ENCODE measurements at places on chromosomes 5 and 9.
A peak's percentile ranks its signal among the peaks of the same experiment; 100 is the strongest.

GRCh38 chr9:78363221-78363620 is 66.3 kb downstream of the PSAT1 start:
- no peak for DNase-seq

DNA sequence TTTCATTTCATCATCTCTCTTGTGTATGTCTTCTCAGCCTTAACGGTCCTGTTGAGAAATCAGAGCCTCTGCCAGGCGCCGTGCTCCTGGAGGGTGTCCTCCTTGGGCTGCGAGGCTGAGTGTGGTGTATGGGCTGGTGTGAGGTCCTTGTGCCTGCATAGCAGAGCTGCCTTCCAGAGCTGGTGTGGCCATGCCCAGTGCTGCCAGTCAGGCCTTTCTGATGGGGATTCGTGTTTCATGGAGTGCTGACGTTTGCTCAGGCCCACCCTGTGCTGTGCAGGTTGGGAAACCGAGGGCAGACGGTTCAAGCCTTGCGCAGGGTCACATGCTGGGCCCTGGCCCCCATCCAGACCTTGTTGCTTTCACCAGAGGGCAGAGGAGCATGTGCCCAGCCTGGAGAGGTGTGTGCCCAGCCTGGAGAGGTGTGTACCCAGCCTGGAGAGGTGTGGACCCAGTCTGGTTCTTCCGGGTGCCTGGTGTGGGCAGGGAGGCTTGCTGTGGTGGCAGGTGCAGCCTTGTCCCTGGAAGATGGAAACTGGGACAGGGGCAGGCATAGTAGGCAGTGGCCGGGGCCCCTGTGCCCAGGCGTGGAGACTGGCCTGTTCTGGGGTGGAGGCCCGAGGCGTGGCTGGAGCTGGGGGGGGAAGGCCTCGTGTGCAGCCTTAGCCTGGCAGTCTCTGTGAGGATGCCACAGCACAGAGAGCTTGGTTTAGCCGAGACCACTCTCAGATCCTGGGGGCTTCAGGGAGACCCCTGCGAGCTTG is 84.0 kb downstream of the RXRA start:
- no peak for DNase-seq

GRCh38 chr9:71249729-71250317 is 128.4 kb upstream of the TRPM3 start:
- no peak for DNase-seq

GRCh38 chr5:10729320-10730042 is 31.6 kb downstream of the DAP start:
- no peak for DNase-seq

GRCh38 chr9:34628656-34629490 is at the start of gene ARID3C:
ARID3C (minus strand) TSS chr9:34629066; CDS start chr9:34628014, 1,052 bp downstream.
- DNase-seq: no peak

- DNase-seq: no peak
These were observed 68.7 kb downstream of the LNPEP start for GRCh38 chr5:97004423-97005060.

DNA sequence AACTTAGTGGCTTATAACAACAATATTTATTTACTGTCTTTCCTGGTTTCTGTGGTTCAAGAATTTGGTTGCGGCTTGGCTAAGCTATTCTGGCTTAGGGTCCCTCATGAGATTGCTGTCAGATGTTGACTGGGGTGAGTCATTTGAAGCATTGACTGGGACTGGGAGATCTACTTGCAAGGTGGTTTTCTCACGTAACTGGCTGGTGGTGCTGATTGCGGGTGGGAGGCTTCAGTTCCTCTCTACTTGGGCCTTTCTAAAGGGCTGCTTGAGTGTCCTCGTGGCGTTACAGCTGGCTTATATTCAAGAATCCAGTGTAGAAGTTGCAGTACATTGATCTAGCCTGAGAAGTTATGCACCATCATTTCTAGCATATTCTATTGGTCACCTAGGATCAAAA is 218.5 kb upstream of the ELAVL2 start:
- no peak for DNase-seq

GRCh38 chr5:78930721-78931120 is 54.4 kb downstream of the ARSB start:
- no peak for DNase-seq

DNA sequence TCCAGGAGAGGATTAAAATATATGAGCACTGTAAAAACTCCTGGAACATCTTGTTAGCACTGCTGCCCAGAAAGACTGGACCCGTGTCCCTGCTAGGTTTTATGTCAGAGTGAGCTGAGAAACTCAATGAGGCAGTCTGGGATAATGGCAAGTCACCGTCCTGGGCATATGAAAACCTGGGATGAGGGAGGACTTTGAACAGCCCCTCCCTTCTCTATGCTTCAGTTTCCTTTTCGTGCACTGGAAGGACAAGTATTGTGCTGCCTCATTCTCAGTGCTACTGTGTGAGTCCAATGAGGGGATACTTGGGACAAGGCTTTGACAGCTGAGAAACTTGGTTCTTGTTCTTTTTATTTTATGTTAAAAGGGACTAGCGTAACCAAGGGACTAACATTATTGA is 143.0 kb upstream of the SHB start:
- no peak for DNase-seq

GRCh38 chr9:125961072-125961471 is 213.9 kb downstream of the PBX3 start:
- DNase-seq: peak; percentile 64

GRCh38 chr9:12974671-12975070 is 199.9 kb downstream of the LURAP1L start:
- no peak for DNase-seq

DNA sequence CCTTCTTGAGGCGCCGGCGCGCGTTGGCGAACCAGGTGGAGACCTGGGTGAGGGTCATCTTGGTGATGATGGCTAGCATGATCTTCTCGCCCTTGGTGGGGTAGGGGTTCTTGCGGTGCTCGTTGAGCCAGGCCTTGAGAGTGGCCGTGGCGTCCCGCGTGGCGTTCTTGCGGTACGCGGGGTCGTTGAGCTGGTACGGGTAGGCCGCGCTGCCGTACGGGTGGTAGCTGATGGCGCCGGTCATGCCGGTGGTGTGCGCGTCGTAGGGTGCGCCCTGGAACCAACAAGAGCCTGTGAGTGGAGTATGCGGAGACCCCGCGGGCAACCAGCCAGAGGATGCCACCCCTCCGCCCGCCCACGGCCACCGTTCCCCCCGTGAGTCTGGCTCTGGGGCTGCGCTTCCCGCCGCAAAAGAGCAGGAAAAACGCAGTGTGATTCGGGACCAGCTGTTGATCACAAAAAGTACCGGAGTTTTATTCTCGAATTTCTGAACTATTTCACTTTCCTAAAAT is 1.9 kb downstream of the IRX2 start:
- DNase-seq: no peak
